ENCODE measurements at places on chromosomes 7 and 10.

- DNase-seq, result no peak
Observed at GRCh38 chr7:140479739-140480084, 407 bp upstream of the MKRN1 start.

- DNase-seq, result no peak
Observed at GRCh38 chr10:113313722-113314121, 239.1 kb upstream of the HABP2 start.

DNA sequence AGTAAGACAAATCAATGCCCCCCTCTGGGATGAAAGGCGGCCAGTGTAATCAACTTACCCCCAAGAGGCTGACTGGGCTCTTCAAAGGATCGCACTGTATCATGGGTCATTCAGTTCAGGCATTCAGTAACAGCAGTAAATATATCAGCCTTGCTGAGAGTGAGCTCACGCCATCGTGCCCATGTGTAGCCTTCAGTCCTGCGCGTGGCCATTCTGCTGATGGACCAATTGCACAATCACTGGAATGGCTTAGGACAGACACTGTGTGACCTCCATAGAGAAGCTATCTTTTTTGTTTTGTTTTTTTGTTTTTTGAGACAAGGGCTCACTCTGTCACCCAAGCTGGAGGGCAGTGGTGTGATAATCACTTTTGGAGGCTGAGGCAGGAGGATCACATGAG, 9.1 kb upstream of the PRKRIP1 start:
- DNase-seq, result no peak

DNA sequence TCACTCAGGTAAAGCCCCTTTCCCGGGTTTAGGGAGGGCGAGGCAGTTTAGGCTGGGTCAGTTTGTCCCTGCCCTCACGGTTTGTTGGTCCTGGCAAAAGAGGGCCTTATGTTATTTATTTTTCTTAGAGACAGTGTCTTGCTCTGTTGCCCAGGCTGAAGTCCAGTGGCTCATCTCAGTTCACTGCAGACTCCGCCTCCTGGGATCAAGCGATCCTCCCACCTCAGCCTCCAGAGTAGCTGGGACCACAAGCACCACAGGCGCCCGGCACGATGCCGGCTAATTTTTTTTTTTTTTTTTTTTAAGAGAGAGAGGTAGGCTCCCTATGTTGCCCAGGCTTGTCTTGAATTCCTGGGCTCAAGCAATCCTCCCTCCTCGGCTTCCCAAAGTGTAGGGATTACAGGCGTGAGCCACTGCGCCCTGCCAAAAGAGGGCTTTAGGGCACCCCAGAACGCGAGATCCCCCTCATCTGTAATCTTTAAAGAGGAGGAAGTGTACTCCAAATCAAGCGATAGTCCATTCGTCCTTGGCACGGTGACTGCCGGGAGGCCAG, 626 bp upstream of the BMS1 start:
- no peak for DNase-seq

GRCh38 chr10:27540672-27541071, 36.6 kb downstream of the RAB18 start:
- DNase-seq, result no peak

DNA sequence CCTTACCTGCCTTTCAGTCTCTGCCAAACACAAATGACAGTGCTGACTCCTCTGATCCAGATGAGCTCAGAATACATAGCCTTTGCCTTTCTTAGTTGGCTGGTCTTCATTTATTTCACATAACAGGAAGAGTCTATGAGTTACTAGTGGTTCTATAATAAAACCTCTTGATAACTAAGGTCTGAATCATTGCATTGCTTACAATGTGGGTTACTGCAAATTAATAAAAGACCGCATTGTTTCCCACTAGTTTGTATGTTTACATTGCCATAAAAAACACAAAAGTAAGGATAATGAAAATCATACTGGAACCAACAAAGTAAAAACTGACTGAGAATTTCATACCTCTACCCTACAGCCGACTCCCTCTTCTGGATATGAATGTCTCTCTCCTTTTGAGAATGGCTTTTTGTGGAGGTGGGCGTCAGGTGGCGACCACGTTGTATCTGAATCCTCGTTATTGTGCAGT, 62.0 kb upstream of the AKR1E2 start:
- no peak for DNase-seq

GRCh38 chr10:127972751-127973357, 66.0 kb downstream of the PTPRE start:
- DNase-seq, result no peak

GRCh38 chr7:135994466-135995205, 17.5 kb upstream of the MTPN start:
- DNase-seq, result no peak

DNA sequence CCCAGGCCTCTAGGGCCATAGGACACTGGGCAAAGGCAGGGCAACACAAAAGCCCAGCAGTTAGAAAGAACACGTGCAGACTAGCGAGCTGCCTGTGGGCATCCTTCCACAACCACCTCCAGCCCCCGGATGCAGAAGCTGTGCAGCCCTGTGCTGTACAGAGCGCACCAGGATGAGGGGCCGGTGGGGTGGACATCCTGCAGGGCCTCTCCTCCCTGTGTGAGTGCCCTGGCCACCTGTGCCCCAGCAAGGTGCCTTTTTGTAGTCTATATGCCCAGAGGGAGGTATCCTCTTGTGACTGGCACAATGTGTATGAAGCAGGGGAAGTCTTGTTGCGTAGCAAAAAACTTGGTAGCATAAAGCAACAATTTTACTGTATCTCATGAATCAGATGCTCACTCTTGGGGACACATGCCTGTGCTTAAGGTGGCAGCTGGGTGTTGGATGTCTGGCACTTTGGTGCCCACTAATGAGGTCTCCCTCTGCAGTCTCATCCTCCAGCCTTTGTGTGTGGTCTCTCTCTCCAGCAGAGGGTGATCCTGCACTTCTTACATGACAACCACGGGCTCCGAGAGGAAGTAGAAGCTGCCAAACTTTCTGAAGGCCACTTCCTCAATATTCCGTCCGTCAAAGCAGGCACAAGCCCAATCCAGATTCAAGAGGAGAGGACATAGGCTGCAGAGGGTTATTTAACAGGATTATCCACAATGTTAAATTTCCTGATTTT, 8.7 kb downstream of the NCAPG2 start:
- no peak for DNase-seq

DNA sequence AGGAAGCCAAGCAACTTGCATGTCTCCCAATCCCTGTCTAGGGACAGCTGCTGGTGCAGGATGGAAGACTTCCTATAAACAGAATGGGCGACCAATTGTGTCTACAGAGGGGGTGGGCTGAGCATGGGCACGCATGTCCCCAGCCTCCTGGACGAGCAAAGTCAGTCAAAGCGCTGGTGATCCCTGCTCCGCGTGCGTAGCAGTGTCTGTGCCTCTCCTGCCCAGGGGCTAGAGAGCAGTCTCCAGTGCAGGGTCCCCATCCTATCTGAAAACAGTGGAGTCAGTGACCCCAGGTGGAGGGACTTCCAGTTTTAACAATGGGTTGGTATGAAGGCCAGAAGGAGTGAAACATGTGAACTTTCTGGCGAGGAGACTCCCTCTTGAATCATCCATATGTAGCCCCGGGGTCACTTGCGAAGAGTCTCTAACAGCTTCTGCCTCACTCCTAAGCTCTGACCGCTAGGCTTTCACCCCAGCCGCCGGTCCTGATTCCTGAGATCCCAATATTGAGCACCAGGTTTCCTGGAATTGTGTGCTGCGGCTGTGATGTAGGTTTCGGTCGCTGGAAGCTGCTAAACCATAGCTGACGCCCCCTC, 714 bp upstream of the CASP2 start:
- no peak for DNase-seq

GRCh38 chr7:86929293-86930109, 130.0 kb downstream of the ELAPOR2 start:
- no peak for DNase-seq
